Esophagus squamous epithelium (tissue), 5 donors: ENCODE measurements at places on chromosomes 11 and 22. TPM values are rescaled to one million over a fixed set of nuclear protein-coding genes. Genes with fewer than 3 reads are reported as not detected.

MS4A4E gene
- total RNA-seq, result 4.2 TPM

PDE2A gene
- 38.3 TPM for total RNA-seq

PATE4 gene
- not detected for total RNA-seq

TTC28 gene
- 21.4 TPM for total RNA-seq

FOLH1 gene
- 1.1 TPM for total RNA-seq

CD248 gene
- total RNA-seq, result 5.4 TPM

MFRP gene
- not detected for total RNA-seq

C11orf65 gene
- 0.09 TPM for total RNA-seq

OR8D4 gene
- not detected for total RNA-seq

GRCh38 chr11:6022956-6023355 lies 7.6 kb downstream of the OR56A1 start:
- no peak for DNase-seq

DNA sequence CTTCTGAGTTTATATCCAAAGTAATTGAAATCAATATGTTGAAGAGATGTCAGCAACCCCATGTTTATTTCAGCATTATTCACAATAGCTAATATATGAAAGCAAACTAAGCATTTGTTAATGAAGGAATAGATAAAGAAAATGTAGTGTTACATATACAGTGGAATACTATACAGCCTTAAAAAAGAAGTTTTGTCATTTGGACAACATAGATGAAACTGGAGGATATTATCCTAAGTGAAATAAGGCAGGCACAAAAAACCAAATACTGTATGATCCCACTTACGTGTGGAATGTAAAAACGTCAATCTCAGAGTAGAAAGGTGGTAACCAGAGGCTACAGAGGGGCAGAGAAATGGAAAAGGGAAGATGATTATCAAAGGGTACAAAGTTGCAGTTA lies 10.2 kb downstream of the MRGPRX2 start:
- DNase-seq, result no peak

DNA sequence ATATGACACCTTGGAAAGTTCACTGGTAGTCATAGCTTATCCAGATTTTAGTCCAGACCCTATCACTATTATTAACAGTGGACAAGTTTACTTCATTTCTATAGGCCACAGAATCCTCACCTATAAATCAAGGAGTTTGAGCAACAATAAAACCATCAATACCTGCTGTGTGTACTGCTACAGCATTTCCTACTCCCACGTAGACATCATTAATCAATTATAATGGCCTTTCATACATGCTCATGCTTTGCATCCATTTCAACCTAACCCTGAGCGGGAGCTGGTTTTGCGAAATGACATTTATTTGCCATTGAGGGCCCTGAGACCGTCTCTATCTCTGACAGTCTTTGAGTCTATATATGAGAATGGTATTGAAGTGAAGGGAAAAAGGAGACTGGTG lies 312.3 kb downstream of the FAT3 start:
- DNase-seq, result no peak

- no peak for DNase-seq
These were observed 9.1 kb downstream of the PRR33 start for GRCh38 chr11:1882265-1883238.

DNA sequence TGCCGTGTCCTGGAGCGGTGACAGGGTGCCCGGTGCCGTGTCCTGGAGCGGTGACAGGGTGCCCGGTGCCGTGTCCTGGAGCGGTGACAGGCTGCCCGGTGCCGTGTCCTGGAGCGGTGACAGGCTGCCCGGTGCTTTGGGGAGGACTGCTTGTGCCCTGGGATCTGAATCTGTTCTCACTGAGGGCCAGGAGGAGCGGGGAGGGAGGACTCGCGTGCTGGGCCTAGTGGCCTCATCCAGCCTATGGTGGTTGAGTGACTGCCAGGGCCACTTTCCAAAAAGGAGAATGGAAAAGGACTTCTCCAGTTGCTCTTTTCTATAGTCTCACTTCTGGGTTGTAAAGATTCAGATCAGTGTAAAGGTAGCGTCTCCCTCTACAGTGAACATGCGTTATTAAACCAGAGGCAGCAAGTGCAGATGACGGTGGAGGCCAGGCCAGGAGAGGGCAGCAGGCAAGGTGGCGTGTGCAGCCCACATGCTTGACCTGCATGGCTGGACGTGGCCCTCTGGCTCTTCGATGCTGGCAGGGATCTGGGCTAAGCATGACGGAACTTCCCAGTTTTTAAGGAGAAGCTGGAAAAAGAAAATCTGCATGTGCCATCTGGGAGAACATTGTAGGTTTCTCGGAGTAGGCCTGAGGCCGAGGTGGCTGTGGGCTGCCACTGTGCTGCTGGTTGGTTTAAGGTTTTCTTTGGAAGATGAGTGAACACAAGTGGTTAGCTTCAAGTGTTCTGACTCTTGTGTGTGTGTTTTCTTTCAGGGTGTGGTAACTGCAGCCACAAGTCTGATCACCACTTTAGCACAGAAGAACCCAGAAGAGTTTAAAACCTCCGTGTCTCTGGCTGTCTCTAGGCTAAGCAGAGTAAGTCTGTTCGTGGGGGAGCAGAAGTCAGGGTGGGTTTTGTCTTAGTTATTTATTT lies 55.0 kb downstream of the AP2A2 start:
- no peak for DNase-seq

- no peak for DNase-seq
These were observed 217.4 kb downstream of the SBF2 start for GRCh38 chr11:10076458-10077141.

DNA sequence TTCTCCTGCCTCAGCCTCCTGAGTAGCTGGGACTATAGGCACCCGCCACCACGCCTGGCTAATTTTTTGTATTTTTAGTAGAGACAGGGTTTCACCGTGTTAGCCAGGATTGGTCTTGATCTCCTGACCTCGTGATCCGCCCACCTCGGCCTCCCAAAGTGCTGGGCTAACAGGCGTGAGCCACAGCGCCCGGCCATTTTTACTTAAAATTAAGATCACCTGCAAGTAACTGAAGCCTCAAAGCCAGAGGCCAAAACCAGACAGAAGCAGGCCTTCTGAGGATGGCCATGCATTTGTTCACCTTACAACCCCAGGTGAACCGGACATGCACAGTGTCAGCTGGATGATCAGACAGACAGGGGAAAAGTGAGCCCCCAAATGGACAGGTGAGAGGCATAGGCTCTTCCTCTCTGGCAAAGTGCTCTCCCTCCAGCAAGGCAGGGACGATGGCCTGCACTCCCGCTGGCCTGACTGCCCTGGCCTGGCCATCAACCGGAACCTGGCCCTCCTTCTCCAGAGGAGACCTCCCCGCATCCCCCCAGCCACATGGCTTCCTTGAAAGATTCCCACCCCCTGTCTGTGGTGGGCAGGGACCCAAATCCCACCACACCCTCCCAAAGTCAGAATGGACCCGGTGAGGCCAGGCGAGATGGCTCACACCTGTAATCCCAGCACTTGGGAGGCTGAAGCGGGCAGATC lies 25.9 kb downstream of the APOBEC3H start:
- no peak for DNase-seq

DNA sequence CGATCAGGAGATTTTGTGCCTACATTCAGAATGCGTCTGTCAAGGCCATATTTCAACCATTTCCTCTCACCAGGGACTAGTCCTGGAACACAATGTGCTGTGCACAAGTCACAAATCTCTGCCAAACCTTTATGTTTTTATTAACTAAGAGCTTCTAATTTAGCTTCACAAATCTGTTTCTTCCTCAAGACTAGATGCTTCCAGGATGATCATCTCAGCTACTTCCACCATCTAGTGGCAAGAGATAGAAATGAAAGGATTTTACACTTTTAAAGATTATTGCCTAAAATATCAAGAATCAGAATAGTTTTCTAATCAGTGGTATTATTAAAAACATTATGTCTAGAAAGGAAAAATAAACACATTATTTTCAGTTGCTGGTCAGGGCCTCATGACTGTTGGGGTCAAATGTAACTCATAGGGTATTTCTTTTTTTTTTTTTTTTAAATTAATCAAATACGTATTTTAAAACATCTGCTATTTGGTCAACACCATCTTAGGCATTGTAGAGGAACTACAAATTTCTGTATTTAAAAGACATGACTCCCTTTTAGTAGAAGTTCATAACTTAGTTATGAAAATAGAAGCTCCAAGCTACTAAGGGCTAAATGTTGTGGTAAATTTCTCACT lies 1102.6 kb downstream of the DLG2 start:
- no peak for DNase-seq

DNA sequence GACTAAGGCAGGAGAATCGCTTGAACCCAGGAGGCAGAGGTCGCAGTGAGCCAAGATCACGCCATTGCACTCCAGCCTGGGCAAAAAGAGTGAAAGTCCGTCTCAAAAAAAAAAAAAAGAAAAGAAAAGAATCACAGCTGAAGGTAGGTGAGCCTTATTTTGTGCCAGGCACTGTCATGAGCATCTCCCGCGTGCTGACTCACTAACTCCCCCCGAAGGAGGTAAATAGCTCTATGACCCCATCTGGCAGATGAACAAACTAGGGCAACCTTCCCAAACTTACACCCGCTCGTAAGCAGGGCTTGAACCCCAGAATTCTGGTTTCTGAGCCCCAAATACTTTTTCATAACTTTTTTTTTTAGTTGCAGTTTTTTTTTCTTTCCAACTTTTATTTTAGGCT lies 60.3 kb downstream of the ANO1 start:
- DNase-seq, result no peak

DNA sequence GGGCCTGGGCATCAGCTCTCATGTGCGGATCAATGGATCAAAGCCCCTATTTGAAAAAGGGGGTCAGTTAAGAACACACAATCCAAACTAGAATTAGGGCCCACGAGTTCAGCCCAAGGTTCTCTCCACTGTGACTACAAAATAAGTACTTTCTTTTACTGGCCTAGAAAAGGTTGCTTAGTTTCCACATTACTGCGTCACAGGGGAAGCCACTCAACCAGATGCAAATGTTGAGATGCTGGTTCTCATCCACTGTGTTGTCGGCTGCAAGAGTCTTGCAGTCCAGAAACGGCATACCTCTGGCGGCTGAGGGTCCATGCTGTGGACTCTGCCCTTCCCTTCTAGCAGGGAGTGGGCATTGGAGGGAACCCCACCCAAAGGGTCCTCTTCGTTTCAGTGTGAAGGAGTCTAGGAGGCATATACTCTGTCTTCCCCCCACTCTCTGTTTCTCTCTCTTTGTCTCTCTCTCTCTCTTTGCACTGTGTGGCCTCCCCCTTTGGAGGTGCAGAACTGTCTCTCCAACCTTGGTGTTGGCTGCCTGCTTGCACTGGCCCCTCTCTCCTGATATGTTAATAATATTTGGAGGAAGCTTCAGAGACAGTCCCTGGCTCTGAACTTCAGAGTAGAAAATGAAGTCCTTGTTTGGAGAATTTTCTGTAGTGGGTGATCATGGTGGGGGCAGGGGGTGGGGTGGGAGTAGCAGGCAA lies 99.0 kb upstream of the NNMT start:
- no peak for DNase-seq

GRCh38 chr22:49052023-49052538 lies 775.6 kb downstream of the BRD1 start:
- DNase-seq, result no peak

DNA sequence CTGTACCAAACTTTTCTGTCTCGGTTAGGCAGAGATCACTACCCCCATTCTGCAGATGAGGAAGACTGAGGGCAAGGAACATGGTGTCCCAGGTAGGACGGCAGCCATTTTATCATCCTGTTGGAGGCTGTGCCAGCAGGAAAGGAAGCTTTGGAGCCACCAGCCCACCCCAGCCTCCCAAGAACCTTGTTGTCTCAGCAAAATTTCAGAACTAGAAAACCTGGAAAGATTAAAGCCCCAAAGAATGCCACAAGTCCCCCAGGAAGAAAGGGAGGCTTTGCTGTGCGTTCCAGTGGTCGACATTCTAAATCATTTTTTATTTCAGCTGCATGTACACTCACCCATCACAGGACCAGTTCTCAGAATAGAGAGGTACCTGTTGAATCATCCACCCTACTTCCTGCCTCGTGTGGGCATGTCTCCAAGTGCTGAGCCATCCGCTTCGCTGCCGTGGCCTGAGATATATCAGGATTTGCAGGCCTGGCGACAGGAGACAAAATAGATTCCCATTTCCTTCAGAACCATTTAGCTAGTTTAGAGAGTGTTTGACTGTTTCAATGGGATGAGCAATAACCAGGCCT lies 13.0 kb upstream of the EIF3D start:
- no peak for DNase-seq
